Stimulated activated CD4-positive, alpha-beta T cell treated with anti-CD3 and anti-CD28 coated beads, Interleukin-1b, Interleukin-23, amount 100 ng/mL, for 1 hour (primary cell): ENCODE measurements at places on chromosomes 11 and 22.

GRCh38 chr11:68778205-68778604, 26.9 kb upstream of the TESMIN start:
- no peak for DNase-seq

DNA sequence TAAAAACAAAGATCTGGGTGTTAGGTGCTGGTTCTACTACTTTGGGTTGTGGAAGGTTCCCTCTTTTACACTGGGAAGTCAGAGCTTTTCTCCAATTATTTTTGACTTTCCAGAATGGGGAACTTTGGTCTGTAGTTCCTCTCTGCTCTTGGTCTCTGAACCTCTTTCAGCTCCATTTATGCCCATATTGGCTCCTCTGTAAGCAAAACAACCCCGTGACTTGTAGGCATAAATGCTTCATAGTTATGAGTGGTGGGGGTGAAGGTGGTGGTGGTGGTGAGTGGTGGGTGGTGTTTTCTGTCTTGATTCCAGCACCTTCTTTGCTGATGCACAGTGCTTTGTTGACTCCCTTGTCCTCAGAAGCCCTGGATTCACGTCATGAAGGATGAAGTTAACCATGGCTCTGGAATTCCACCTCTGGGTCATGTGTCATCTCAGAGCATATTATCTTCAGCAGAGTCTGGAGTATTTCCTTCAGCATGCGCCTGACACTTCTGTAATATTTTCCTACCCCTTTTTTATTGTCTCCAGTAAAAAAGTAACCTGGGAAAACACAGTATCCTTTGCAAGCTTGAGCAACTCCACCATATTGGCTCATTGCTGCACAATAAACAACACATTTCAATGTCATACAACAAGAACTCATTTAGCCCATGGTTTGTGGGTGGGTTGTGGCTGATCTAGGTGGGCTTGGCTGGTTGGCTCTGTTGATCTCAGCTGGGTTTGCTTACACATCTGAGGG, 24.1 kb upstream of the GRK3 start:
- no peak for DNase-seq

GRCh38 chr22:41801147-41801819, 804 bp downstream of the CCDC134 start:
- DNase-seq, result no peak

GRCh38 chr11:10763766-10764165, 12.7 kb downstream of the CTR9 start:
- no peak for DNase-seq

GRCh38 chr11:34616830-34617504, 3.9 kb upstream of the EHF start:
- DNase-seq, result no peak

DNA sequence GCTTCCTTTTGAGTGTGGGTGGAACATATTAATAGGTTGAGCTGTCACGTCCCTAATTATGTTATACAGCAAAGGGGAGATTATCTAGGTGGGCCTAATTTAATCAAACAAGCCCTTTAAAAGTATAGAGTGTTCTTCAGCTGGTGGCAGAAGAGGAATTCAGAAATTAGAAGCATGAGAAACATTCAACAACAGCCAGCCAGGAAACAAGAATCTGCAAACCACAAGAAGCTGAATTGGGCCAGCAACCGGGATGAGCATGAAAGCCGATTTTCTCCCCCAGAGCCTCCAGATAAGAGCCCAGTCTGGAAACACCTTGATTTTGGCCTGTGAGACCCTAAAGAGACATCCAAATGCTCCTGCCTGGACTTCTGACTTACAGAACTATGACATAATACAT, 105.8 kb upstream of the LDLRAD3 start:
- no peak for DNase-seq
